Renal cortex interstitium (tissue), 15 donors: ENCODE measurements at places on chromosomes 11 and 22.

DNA sequence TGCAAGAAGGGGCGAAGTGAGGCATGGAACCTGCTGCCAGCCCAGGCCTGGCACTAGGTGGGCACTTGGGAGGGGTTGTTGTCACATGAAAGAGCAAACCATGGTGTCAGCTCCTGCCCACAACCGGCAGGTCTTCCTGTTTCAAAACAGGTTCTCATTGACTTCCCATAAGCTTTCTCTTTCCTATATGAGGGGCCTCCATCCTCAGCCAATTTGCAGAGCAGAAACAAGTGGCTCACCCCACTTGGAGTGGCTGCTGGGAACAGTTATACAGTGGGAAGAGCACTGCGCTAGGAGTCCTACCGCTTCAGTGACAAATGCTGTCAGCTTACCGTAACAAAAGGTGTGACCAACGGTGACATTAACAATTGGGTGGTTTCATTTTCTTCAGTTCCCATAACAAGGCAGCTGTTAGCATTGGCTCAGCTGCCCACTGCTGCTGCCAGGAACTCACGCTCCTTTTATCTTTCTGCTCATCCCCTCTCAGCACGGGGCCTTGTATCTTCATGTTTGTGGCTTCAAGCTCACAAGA, 10.2 kb upstream of the SSTR3 start:
- DNase-seq = no peak

- DNase-seq = no peak
Measured at GRCh38 chr11:84950569-84951270, 676.4 kb downstream of the DLG2 start.

DNA sequence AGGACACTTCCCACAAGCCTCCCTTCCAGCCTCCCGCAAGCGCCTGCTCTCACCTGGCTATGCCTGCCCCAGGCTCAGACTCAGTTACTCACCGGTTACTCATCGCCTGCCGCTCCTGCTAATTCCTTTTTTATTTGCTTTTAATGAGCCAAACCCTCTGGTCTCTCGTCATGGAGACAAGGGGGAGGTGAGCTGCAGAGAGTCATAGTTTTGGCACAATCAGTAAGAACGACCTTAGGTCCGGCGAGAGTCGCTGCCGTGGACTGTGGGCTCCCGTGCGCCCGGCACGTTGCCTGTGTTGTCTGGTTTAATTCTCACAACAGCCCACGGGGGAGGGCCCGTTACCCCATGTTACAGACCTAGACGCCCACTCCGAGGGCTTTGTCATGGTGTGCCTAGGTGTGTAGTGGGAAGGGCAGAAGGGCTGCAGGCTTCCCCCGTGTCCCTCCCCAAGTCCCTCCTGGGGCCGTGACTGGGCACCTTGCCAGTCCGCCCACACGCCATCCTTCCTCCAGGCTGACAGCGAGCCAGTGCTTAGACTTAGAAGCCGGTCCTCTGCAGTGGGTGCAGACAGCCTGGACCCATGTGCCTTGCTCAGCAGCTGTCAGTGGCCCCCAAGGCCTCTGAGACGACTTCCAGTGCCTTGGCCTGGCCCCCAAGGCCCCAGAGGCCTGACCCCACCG, 42.2 kb downstream of the WNT7B start:
- no peak for DNase-seq

DNA sequence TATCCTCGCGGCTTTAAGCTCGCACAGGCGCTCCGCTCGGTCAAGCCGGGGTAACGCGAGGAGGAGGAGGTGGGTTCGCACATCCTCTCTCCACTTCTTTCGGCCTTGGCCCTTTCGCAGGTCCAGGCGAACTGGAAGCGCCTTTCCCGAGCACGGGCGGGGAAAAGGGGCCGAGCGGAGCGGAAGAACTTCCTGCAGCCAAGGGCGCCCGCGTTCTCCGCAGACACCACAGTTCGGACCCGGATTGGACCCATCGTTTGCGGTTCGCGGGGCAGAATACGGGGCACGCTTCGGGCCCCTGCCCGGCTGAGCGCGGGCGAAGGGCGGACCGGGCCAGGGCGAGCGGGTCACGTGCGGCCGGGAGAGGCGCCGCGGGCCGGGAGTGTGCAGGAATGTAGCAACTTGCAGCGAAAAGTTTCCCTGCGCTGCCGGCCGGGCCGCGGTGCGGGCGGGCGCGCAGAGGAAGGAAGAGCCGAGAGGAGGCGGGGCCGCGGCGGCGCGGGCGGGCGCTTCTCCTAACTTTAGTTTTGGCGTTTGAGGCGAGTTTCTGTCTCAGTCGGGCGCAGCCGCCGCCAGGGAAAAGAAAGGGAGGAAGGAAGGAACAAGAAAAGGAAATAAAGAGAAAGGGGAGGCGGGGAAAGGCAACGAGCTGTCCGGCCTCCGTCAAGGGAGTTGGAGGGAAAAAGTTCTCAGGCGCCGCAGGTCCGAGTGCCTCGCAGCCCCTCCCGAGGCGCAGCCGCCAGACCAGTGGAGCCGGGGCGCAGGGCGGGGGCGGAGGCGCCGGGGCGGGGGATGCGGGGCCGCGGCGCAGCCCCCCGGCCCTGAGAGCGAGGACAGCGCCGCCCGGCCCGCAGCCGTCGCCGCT, at the start of gene YAP1:
Gene YAP1, plus strand, starts transcription at position 552 of the 865 bp plus-strand sequence. CDS start 402 bp downstream, outside the sequence.
- DNase-seq = peak; percentile 90

DNA sequence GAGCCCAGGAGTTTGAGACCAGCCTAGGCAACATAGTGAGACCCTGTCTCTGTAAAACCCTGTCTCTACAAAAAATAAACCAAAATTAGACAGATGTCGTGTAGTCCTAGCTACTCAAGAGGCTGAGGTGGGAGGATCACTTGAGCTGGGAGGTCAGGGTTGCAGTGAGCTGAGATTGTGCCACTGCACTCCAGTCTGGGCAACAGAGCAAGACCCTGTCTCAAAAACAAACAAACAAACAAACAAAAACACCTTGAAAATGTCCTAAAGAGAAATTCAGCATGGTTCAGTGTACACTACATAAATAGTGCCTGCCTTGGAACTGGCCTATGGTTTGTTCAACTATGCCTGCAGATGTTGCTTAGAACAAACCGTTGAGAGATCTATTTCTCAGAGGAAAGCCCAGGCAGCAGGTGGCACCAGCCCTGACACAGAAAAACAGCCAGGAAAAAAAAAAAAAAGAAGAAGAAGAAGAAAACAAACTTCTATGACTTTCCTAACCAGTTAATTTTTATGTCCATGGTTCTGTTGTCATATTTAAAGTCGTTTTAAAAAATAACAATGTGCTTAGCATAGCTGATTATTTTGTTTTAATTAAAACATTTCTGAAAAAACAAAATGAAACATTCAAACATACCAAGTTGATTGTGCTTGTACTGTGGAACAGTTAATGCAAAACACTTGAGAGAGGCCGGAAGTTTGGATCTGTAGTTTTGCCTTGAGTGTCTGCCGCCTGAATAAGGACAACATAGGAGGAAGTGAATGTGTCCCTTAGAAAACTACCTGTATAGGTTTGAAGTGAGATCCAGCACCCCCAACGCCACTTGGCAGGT, 5.4 kb downstream of the KREMEN1 start:
- no peak for DNase-seq

- DNase-seq = no peak
Measured at GRCh38 chr11:125301346-125301745, 136.8 kb downstream of the PKNOX2 start.

DNA sequence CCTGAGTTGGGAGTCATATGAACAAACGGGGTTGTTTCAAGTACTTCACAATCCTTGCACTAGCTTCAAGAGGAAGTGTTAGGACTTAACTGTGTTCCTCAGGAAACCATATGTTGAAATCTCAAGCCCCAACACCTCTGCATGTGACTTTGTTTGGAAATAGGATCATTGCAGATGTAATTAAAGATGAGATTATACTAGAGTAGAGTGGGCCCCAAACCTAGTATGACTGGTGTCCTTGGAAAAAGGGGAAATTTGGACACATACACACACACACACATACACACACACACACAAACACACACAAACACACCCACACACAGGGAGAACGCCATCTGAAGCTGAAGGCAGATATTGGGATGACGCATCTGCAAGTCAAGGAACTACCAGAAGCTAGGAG, 6.4 kb upstream of the CEP295 start:
- no peak for DNase-seq

- DNase-seq = no peak
Measured at GRCh38 chr11:110174645-110175310, 81.6 kb downstream of the ZC3H12C start.

DNA sequence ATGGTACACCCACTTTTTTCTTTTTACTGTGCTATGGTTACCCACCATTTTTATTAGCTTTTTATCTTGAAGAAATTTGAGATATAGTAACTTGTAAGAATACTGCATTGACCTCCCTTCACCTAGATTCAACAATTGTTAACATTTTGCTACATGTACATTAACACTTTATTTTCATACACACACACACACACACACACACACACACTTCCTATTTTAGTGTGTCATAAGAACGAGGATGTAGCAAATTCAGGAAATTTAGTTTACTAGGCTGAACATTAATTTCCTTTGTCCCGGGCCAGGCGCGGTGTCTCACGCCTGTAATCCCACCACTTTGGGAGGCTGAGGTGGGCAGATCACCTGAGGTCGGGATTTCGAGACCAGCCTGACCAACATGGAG, 1.1 kb upstream of the ATP6V1E1 start:
- no peak for DNase-seq
